ENCODE measurements at places on chromosomes 5 and 9.

- DNase-seq, result no peak
Observed at GRCh38 chr5:53882676-53883031, 322.2 kb downstream of the NDUFS4 start.

DNA sequence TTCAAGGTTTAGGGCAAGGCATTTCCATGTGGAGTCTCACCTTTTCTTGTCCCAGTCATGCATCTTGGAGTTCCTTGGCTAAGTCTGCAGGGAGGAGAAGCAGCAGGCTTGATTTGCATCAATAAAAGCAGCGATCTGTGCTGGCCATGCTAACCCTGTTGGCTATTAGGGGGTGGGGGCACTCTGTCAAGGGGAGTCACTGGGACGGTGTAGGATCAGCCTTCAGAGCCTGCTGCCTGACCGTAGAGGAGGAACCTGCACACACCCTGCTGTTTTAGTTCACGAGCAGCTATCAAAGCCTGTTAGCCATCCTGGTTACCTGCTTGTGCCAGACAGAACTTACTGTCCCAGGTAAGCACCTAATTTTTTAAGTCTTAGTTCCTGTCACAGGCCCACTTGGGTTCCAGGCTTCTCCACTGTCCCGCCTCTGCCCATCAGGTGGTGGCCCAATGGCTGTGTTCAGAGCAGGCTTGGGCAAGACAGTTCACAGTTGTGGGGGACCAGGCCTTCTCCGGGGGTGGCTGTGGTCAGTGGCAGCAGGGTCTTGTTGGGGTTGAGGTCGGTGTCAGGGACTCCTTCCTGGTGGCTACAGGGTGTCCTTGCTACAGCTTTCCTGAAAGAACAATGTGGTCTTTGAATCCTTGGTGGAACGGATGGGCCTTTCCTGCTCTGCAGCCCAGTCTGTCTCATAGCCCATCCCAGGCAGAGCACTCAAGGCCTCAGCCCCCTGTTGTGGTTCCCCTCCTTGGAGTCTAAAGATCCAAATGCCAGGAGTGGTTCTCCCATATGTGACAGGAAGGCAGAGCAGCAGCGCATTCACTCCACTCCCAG is 43.7 kb downstream of the SECISBP2 start:
- no peak for DNase-seq

DNA sequence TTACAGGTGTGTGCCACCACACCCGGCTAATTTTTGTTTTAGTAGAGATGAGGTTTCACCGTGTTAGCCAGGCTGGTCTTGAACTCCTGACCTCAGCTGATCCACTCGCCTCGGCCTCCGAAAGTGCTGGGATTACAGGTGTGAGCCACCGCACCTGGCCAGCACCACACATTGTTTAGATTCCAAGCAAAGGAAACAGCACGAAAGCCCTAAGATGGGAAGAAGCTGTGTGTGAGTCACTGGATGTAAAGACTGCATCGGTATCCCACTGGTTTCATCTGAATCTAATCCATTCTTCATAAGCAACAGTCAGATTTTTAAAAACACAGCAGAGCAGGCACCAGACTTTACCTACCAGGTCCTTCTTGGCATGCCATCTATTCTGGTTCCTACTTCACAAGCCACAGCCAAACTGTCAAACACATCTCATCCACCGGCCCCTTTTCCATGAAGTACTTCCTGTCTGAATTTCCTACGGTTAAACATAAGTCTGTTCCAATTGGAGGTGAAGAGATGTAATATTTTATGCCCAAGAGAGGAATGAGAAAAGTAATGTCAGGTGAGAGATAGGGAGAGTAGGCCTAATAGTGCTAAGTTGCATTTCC is 17.4 kb downstream of the UBTD2 start:
- DNase-seq, result no peak

- no peak for DNase-seq
Observed at GRCh38 chr9:130535818-130536521, 43.4 kb upstream of the FUBP3 start.

GRCh38 chr9:2229109-2229721 is 214.1 kb downstream of the SMARCA2 start:
- no peak for DNase-seq

DNA sequence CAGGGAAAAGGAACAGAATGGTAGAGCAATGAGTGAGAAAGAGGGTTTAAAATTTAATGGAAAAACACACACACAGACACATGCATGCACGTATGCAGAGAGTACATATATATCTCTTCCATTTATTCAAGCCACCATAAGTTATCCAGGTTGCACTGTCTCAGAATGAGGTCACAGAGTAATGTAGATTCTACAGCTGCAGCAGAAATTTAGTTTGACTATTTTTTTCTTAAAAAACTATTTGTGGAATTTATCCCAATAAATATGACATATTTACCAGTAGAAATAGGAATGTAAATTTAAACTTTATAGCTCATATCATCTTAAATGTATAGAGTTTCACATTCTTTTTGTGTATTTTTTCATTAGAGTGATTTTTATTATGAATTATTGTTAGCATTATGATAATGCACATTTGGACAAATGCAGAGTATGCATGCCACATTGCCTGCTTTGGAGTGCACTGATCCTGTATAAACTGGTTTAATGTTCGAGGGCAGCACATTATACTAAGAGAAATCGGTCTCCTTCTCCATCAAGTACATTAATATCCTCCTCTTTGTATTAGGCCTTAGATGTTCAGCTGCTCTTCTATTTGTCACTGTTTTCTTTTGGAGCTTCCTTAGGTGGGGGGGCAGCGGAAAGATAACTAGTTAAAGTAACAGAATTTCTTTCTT is 216.3 kb upstream of the TARS1 start:
- DNase-seq, result no peak

DNA sequence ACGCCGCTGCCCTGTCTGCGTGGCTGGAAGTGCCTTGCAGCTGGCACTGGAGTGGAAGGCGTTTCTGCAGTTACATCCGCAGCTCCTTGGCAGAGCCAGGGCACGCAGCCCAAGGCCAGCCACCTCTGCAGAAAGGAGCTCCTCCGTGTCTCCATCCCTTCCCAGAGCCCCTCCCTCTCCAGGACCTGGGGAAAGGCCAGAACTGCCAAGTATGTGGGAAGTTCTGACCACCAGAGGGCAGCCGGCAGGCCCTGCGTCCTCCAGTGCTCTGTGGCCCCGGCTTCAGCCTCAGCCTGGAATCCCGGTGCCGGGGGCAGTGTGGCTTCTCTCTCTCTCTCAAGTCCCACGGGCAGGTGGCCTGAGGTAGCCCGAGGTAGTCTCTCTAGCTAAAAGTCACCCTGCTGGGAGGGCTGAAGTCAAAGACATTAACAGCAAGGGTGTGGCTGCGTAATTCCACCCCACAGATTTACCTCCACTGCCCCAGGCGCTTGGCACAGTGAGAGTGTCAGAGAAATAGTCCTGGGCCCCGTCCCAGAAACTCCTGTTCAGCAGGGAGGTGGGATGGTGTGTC is 101.7 kb upstream of the FCN2 start:
- peak; percentile 54 for DNase-seq

- no peak for DNase-seq
Observed at GRCh38 chr9:96490534-96491078, 40.6 kb downstream of the HABP4 start.
